ENCODE measurements at places on chromosomes 13 and 19.

- DNase-seq, result no peak
Observed at GRCh38 chr19:40584007-40584406, 7.3 kb downstream of the SHKBP1 start.

- DNase-seq, result no peak
Observed at GRCh38 chr13:100917011-100917410, 242.4 kb upstream of the TMTC4 start.

DNA sequence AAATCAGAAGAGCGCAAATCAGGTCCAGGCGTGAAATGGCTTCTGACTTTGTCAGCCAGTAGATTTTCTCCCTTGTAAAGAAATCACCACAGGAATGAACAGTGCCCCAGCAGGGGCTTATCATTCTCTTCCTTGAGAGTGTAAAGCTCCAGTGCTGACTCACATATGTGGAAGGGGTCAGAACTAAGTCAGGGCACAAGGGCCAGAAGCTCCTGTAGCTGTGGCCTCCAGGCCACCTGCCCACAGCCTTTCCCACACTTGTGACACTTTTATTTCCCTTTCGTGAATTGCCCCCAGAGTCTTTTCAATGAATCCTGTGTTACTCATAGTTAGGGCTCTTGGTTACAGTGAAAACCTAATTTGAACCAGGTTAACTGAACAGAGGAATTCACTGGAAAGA lies 99.6 kb downstream of the SUCLA2 start:
- DNase-seq, result no peak

- DNase-seq, result no peak
Observed at GRCh38 chr13:101627556-101627943, 175.1 kb downstream of the ITGBL1 start.

DNA sequence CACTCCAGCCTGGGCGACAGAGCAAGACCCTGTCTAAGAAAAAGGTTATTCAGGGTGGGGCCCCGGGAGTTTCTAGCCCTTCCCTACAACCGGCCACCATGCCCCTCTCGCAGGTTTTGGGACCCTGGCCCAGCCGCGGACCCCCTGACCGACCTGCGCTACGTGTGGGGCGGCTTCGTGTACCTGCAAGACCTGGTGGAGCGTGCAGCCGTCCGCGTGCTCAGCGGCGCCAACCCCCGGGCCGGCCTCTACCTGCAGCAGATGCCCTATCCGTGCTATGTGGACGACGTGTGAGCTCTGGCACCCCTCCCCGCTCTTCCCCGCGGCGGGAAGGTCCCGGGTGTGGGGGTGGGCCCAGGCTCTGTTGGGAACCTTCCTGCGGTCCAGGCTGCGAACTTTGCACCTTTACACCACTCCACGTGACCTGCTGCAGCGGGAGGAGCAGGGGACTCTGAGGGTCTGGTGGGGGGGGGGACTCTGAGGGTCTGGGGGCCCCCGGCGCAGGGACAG lies 6.3 kb downstream of the ABCA7 start:
- DNase-seq, result no peak

GRCh38 chr19:16078759-16079707 lies 2.7 kb downstream of the TPM4 start:
- peak; percentile 62 for DNase-seq

DNA sequence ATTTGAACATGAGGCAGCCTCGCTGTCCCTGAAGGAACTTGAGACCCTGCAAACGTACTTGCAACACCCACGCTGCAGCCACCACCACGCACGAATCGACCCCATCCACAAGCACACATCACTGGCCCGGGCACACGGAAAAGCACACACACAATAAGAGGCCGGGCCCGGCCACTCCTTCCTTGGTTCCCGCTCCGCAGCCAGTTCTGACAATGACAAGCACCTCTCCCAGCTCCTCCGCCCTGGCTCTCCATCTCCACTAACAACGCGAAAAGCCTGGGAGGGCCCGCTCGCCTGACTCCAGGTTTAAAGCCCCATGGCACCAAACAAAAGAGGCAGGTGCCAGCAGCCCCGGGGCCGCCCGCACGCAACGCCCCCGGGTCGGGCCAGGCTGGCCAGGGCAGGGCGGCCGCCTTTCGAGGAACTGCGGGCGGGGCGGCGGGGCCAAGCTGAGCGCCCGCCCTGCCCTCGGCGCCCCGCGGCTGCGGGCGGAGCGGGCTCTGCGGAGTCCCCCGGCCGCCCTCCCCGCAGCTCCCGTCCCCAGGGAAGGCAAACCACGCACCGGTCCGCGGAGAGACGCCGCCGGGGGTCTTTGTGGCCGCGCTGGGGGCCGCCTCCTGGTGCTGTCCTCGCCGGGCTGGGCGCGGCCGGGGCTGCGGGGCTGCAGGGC lies 495 bp downstream of the DCLK1 start:
- no peak for DNase-seq

- no peak for DNase-seq
Observed at GRCh38 chr13:100608906-100609305, 20.3 kb upstream of the GGACT start.

DNA sequence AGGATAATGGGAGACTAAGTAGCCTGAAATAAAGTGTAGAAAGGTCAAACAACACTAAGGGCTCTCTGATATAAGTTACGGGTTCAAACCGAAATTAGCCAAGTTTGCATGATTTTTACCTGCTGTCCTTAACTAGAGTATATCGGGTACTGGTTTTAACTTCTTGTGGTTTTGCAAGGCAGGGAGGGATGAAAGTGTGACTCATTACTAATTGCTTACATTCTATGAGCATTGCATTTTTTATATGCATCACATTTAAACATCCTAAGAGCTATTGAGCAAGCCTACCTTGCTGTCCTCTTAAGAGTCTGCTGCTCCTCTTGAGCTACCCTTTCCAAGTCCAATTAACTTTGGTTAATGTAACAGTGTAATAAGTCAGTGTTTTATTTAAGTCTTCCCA lies 415.4 kb downstream of the SLITRK5 start:
- no peak for DNase-seq

DNA sequence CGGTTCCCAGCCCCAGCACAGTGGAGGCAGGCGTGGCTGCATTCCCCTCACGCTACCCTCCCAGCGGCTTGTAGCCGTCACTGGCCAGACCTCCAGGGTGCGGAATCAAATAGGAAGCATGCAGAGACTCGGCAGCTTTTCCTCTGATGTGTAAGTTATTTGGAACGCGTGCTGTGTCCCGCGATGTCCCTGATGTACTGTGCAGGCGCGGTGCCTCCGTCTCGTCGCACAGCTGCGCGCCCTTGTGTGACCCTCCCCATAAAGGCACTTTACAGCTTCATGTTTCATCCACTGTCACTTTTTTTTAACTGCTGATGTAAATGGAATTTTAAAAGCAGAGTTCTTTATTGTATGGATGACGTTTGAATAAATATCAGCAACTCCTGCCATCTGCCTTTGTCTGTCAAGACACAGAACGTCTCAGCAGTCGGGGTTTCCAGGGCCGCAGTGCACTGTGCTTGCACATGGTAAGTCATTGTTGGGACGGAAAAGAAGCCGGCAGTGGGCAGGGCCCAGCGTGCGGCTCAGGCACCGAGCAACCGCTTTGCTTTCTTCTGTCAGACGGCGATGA lies 7.3 kb upstream of the F7 start:
- DNase-seq, result no peak

- peak; percentile 90 for DNase-seq
Observed at GRCh38 chr19:8592231-8593009, 15.2 kb upstream of the MYO1F start.

DNA sequence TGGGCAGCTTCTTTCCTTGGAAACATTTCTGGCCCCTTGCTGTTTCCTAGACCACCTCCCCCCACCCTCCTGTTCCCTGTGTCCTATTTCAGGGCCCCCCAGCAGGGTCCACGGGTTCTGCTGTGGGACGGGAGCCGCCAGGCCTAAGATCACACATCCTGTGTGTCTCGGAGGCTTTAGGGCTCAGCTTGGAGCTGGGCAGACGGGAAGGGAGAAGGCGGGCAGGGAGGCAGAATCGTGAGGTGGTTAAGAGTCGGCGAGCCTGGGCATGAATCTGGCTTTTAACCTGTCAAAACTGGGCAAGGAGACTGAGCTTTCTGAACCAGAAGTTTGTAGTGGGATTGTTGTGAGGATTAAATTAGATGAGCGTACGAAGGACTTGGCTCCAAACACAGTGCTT lies 4.8 kb downstream of the KCNC3 start:
- no peak for DNase-seq

GRCh38 chr19:56098731-56099568 lies 22.1 kb downstream of the ZNF787 start:
- DNase-seq, result no peak

GRCh38 chr19:11142528-11143171 lies 12.9 kb downstream of the SPC24 start:
- no peak for DNase-seq

- no peak for DNase-seq
Observed at GRCh38 chr19:46660551-46661019, 397 bp downstream of the DACT3 start.

- DNase-seq, result no peak
Observed at GRCh38 chr19:2337329-2337707, 8.8 kb downstream of the SPPL2B start.

GRCh38 chr13:80329250-80329649 lies 11.7 kb downstream of the SPRY2 start:
- no peak for DNase-seq

DNA sequence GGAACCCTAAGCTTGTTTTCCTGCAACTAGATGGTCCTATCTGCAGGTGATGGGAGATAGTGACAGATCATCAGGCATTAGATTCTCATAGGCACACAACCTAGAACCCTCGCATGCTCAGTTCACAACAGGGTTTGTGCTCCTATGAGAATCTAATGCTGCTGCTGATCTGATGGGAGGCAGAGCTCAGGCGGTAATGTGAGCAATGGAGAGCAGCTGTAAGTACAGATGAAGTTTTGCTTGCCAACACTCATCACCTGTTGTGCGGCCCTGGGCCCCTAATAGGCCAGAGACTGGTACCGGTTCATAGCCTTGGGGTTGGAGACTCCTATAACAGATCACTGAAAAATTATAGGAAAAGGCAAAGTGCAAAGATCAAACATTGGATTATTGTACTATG lies 267.2 kb downstream of the PCDH9 start:
- DNase-seq, result no peak

- peak; percentile 83 for DNase-seq
Observed at GRCh38 chr19:21835810-21836444, at the start of gene ZNF43. TSS of gene ZNF43 (minus strand) at chr19:21836182. CDS start at chr19:21836038, 144 bp downstream.

- DNase-seq, result no peak
Observed at GRCh38 chr13:106846571-106847448, 278.9 kb upstream of the ARGLU1 start.

DNA sequence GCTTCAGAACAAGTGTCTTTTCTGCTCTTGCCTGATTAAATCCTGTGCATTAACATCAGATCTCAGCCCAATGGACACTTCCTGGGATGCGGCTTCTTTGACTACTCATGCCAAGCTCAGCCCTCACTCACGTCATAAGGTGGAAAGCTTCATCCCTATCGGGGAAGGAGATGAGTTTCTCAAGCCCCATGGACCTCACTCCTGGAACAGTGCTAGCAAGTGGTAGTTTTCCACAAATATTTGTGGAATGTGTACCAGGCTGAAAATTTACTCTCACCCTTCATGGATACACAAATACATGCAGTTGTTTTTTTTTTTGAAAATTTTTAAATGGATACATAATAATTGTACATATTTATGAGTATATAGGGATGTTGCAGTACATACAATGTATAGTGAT lies 34.6 kb upstream of the FARP1 start:
- DNase-seq, result no peak

DNA sequence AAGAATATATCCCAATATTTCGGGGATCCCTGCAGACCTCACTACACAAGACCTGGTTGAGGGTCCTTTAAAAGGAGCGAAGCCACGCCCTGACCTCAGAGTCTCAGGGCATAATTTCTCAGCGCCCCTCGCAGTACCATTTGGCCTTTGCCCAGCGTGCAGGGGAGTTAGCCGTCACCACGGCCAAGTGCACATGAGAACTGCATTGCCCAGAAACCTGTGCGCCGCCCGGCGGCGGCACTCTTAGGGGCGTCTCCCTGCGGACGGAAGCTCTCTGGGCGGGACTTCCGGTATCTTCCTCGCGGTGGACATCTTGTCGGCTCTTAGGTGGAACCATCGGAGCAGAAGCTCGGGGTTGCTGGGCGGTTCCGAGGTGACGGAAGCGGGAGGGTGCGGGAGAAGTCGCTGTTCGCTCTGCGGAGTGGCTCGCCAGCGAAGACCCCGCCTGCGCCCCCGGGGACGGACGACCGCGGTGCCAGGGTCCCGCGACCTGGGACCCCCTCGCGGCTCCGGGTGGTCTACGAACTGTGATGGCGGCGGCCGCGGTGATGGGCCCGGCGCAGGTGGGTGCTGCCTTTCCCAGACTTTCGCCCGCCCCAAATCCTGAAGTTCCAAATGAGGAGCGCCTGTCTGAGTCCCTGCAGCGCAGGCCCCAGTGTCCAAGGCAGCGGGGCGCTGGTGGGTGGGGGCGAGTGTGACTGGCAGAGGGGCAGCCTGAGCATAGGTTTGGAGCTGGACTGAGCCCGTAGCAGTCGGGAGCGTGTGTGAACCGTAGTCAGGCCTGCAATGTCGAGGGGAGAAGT lies at the start of gene ZNF134:
TSS of gene ZNF134 (plus strand) at position 302 of the 803 bp plus-strand sequence. CDS start 5,227 bp downstream, outside the sequence.
- DNase-seq, result peak; percentile 77

DNA sequence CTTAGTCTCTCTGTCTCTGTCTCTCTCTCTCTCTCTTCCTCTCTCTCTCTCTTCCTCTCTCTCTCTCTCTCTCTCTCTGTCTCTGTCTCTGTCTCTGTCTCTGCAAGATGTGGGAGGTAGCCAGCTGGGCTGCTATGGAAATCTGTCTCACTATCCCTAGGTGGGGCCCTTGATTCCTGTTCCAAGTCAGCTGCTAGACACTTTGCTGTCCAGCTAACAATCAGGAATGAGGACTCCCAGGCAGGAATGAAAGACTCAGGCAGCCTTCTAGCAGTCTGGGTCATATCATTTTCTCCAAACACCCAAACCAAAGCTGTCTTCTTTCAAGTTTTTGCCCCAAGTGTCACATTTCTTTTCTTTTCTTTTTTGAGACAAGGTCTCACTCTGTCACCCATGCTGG lies 23.2 kb downstream of the CATSPERD start:
- DNase-seq, result no peak

GRCh38 chr19:1410136-1410786 lies 2.9 kb downstream of the DAZAP1 start:
- no peak for DNase-seq

DNA sequence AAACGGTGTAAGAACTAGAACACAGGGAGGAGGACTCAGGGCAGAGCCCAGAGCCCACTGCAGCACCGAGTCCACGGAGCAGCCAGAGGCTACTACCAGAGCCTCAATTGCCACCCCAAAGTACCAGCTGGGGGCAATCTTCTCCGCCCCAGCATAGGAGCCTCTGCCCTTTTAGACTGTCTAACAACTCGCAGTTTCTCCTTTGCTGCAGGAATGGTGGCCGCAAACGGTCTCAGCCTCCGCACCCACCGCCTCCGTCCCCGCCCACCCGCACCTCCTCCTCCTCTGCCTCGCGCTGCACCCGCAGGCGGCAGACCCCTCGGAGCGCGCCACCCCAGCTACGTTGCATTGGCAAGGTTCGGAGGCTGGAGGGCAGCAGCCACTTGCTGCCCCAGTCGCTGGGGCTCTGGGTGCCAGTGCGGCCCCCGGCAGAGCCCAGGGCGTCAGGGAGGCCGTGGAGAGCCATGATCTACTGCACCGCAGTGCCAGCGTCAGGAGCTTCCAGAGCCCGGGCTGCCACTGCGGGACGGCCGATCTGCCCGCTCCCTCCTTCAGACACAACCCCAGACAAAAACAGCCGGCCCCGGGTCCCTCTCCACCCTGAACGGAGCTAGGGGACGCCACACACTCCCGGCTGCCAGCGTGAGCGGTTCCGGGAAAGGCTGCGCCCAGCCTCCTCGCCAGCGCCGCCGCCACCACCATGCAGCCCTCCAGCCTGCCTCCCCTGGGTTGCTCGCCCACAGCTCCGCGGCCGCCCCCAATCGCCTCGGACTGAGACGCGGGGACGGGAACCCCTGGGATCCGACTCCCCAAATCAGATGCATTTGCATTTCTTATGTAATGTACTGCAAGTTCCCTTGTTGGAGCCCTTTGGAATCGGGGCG lies 1.8 kb downstream of the FGF14 start:
- DNase-seq, result no peak

All from activated CD8-positive, alpha-beta memory T cell treated with anti-CD3 and anti-CD28 coated beads for 4 hours (primary cell).